ENCODE measurements at places on chromosomes 11 and 22.

DNA sequence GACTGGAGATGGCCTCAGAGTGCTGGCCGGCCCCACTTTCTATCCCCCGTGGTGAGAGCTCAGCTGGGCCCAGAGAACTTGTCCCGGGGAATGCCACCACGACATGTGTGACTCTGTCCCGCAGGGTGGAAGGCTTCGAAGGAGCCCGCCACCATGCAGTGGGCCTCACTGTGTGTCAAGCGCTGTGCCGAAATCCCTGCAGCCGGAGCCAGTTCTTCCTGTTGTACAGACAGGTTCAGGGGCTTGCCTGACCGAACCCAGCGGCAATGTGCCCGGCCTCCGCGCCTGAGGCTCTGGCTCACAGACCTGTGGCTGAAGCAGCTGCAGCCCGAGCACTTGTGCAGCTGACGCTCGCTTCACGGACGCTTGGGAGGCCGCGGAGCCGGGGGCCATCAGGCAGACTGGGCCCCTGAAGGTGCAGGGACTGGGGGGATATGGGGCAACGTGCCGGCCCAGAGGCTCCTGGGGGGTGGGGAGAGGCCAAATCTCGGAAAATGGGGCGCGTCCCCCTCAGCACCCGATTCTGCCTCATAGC, 650 bp downstream of the PPM1F start:
- peak; percentile 62 for DNase-seq

DNA sequence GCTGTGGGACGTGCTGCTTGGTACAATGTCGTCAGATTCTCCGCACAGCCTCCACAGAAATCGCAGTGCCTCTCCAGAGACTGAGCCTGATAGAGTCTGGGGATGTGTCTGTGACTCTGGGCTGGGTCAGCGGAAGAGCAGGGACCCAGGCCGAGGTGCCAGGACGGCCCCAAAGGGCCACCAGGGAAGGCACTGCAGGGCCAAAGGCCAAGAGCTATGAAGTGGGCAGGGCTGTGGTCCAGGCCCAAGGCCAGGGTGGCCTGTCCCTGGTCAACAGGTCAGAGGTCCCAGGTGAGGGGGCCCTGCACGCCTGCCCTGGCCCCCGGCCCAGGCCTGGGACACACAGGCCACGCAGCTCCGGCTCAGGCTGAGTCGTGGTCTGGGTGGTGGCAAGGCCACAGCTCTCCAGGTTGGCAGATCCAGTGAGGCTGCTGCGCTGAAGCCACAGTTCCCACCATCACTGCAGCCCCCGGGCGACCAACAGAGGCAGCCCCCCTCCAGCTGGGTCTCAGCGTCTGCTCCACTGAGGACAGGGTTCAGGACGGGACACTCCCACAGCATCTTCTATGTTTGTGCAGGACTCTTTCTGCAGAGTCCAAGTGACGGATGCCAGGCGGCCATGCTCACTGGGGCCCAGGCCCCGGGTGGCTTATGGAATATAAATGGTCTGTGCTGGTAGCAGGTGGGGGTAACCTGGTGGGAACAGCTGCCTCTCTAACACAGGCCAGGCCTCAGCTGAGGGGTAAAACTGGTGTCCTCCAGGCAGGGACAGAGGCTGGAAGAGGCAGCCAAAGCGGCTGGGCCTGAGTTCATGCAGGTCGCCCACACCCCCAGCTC, 4.8 kb upstream of the PIM3 start:
- DNase-seq, result peak; percentile 24

GRCh38 chr22:35830305-35830704, 112.6 kb downstream of the APOL5 start:
- DNase-seq, result no peak

- DNase-seq, result no peak
Observed at GRCh38 chr11:13364388-13364787, 86.8 kb downstream of the BMAL1 start.

- no peak for DNase-seq
Observed at GRCh38 chr11:73553266-73553665, 44.6 kb downstream of the FAM168A start.

GRCh38 chr11:112228706-112229105, 2.5 kb downstream of the PTS start:
- DNase-seq, result no peak
